ENCODE measurements at places on chromosomes 3 and 15. TPM values are rescaled to one million over a fixed set of nuclear protein-coding genes. Genes with fewer than 3 reads are reported as not detected.

- H3K4me3 ChIP-seq, result no peak overlapping the region
- DNase-seq, result no peak
- no peak overlapping the region for H3K27ac ChIP-seq
- no peaks in the 10 kb centered on the region for H3K36me3 ChIP-seq
Observed at GRCh38 chr3:65714134-65714533, 324.6 kb downstream of the MAGI1 start.

DNA sequence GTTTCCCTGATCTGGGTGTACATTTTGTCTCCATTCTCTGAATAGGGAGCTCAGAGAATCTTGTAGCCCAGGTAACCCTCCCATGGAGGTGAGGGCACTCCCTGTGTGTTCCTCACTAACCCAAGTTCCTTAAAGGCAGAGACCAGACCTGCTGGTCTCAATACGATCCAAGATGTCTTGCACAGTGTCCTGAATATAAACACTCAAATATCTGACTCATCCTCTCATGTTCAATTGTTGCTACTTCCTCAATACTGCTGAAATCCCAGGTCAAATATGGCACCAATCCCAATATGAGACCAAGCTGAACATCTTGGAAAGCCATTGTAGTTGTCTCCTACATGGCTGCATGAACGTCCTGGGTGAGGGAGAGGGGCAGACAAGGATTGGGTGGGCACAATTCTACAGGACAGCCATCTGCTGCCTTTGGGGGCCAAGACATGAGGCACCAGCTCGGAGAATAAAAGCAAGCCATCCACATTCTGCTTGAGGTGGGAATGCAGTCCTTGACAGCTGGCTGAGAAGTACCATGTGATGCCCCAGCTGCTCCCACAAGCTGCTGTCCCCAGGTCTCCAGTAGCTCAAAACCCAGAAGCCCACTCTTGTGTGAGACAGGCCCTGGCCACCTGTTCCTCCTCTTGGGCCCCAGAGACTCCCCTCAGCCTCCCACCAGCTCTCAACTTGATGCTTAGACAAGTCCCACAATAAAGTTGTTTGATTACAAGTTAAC lies 18.2 kb downstream of the TBC1D2B start:
- H3K27me3 ChIP-seq, result no peaks in the 10 kb centered on the region
- no peak overlapping the region for H3K27ac ChIP-seq
- H3K36me3 ChIP-seq, result no peaks in the 10 kb centered on the region
- H3K4me3 ChIP-seq, result no peak overlapping the region
- DNase-seq, result no peak

Gene ACKR4
- total RNA-seq, result not detected

Gene GOLGA8S
- not detected for total RNA-seq

DNA sequence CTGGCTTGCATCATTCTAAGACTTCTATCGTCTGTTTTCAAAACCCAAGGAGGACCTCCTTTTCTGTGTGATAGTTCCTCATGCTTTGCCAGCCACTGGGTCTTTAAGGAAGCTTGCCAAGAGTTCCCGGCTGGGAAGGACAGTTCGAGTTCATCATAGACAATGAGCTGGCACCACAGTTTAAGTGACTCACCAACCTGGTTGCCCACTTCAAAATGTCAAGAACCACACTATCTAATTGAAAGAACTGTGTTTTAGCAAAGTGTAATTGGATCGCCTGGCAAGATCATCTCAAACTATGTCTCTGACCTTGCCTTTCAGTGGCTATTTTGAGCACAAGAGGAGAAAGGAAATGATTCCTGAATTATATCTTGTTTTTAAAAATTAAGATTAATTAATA lies 27.9 kb downstream of the SOX2 start:
- H3K4me3 ChIP-seq, result no peak overlapping the region
- no peaks in the 10 kb centered on the region for H3K36me3 ChIP-seq
- no peaks in the 10 kb centered on the region for H3K27me3 ChIP-seq
- DNase-seq, result no peak
- no peak overlapping the region for H3K27ac ChIP-seq
- H3K4me1 ChIP-seq, result peaks cover 9% of the 10 kb centered on the region

DNA sequence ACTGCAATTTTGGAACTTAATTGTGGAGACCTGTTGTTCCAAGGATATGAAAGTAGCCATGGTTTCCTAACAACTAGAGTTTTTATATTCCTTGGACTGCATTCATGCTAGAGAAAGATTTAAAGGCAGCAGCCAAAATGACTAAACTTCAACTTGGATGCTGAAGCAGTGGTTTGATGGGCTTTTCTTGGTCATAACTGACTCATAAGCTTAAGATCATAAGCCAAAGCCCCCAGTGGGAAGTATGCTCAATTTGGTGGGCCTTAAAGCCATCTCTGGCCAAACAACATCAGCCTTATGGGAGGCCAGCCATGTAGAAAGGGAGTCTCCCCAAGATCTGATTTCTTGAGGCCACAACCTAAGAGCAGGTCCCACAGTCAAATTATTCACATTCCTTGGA lies 80.2 kb downstream of the ZNF280D start:
- H3K27ac ChIP-seq, result no peak overlapping the region
- no peaks in the 10 kb centered on the region for H3K36me3 ChIP-seq
- DNase-seq, result no peak
- H3K27me3 ChIP-seq, result no peaks in the 10 kb centered on the region
- H3K4me1 ChIP-seq, result no peaks in the 10 kb centered on the region
- H3K4me3 ChIP-seq, result no peak overlapping the region

DNA sequence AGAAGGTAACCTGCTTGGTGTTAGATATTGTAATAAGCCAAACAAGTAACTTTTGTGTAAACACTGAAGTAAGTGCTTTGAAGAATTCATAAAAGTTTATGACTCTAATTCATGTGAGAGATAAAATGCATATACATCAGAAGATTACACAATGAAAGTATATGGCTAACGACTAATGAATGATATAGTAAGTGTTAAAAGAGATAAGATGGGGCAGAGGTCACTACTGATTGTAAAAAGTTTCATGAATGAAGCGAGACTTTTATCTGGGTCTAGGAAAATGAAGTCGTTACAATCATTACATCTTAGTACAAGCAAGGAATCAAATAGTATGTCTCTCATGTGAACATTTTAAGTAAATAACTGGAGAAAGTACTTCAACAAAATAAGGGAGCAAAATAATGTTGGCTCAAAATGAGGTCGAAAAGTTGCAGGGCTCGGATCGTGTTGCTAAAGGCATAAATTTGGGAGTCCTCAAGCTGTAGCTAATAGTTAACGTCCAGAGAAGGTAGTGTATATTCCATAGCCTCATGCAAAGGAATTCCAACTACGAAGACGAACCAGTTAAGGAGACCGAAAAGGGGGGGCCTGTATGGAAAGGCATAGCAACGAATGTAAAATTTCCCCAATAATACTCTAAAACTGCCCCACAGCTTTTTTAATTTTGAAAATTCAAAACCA lies 984 bp upstream of the DUT start:
- peak overlapping the region; percentile 98 for H3K27ac ChIP-seq
- no peaks in the 10 kb centered on the region for H3K27me3 ChIP-seq
- H3K4me1 ChIP-seq, result peaks cover 11% of the 10 kb centered on the region

GRCh38 chr3:55576621-55577388 lies 89.7 kb upstream of the WNT5A start:
- no peaks in the 10 kb centered on the region for H3K4me1 ChIP-seq
- no peak overlapping the region for H3K27ac ChIP-seq
- no peak overlapping the region for H3K4me3 ChIP-seq
- DNase-seq, result no peak

Gene GP9
- not detected for total RNA-seq

DNA sequence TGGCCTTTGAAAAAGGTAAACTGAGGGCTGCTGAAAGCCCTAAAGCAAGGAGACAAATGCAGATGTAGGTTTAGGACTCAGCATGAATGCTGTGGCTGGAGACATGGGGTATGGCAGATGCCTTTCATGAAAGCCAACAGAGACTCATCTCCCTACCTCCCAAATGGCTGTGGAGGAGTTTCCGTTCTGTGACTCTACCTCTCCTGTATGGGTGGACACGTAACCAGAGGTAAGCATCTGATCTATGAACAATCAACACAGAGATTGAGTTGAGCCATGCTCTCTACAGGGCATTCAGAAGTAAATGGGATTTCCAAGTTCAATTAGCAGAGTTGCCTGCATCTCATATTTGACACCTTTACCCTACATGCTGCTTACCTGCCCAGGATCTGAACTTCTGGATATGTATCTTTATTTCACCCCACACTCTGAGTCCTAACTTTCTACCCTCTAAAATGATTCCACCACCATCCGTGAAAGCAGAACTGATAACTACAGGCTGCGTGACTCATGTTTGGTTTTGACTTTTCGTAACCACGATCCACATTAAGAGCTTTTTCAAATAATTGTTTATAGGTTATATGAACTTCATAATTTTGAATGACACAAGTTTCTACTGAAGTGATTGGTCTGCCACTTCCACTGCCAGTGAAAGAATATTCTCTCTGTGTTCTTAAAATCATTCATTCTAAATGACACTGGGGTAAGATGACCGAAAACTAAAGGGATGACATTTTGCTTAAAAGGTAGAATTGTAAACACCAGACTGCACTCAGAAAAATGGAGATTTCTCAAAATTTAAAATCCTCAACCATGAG lies 1058.7 kb downstream of the FHIT start:
- H3K27me3 ChIP-seq, result no peaks in the 10 kb centered on the region
- H3K27ac ChIP-seq, result no peak overlapping the region
- H3K36me3 ChIP-seq, result no peaks in the 10 kb centered on the region

Gene ANKRD34C
- not detected for total RNA-seq

- H3K36me3 ChIP-seq, result no peaks in the 10 kb centered on the region
- H3K4me3 ChIP-seq, result no peak overlapping the region
- H3K27ac ChIP-seq, result no peak overlapping the region
- H3K27me3 ChIP-seq, result no peaks in the 10 kb centered on the region
Observed at GRCh38 chr3:187875863-187876262, 130.6 kb upstream of the BCL6 start.

- H3K27ac ChIP-seq, result no peak overlapping the region
- DNase-seq, result no peak
- no peaks in the 10 kb centered on the region for H3K4me1 ChIP-seq
- H3K4me3 ChIP-seq, result no peak overlapping the region
Observed at GRCh38 chr3:47910233-47910632, 106.0 kb downstream of the MAP4 start.

Gene GOLGA8G
- not detected for total RNA-seq

GRCh38 chr3:129857899-129858298 lies 35.6 kb downstream of the TMCC1 start:
- H3K4me1 ChIP-seq, result peaks cover 13% of the 10 kb centered on the region
- no peak overlapping the region for H3K4me3 ChIP-seq
- no peak overlapping the region for H3K27ac ChIP-seq
- DNase-seq, result no peak

DNA sequence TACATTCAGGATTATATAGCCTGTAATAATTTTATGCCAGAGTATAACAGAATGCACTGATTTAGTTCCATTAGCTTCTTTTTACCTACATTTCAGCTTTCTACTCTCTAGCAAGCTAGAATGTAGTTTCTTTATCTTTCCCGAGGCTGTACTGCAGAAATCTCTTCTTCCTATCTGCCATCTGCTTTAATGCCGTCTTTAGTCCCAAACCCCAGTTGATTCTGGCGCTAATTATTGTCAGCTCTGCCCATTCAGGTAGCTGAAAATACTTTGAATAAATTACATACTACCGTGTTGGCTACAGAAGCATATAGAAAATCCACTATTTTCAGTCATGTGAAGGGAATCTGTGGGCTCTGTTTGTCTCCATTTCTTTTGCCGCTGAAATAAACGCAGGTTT lies 706.7 kb downstream of the NTRK3 start:
- no peak overlapping the region for H3K4me3 ChIP-seq
- H3K36me3 ChIP-seq, result no peaks in the 10 kb centered on the region
- no peak overlapping the region for H3K27ac ChIP-seq
- DNase-seq, result no peak
- no peaks in the 10 kb centered on the region for H3K27me3 ChIP-seq
- H3K4me1 ChIP-seq, result no peaks in the 10 kb centered on the region

GRCh38 chr15:99326235-99326634 lies 75.0 kb downstream of the LRRC28 start:
- DNase-seq, result no peak
- H3K27ac ChIP-seq, result no peak overlapping the region
- H3K27me3 ChIP-seq, result no peaks in the 10 kb centered on the region
- no peaks in the 10 kb centered on the region for H3K36me3 ChIP-seq
- no peak overlapping the region for H3K4me3 ChIP-seq
- no peaks in the 10 kb centered on the region for H3K4me1 ChIP-seq

Gene EBLN2
- 3.8 TPM for total RNA-seq

DNA sequence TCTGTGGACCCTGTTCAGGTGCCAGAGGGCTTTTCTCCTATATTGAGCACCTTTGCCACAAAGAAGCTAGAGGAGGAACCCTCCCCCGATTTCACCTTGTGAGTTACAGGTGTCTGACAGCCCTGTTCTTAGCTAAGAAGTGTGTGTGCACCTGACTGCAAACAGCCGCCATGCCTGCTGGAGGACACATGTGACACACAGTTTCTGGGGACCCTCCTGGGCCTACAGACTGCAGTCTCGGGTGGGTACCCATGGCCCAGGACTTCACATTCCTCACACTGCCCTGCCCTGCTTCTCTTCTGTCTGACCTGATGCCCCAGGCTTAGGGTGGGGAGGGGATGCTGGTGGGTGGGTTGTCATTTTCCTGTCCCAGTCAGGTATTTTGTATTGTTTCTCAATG lies 140.6 kb downstream of the CACNA1D start:
- no peak overlapping the region for H3K27ac ChIP-seq
- H3K4me3 ChIP-seq, result no peak overlapping the region
- H3K4me1 ChIP-seq, result no peaks in the 10 kb centered on the region
- no peak for DNase-seq
- H3K27me3 ChIP-seq, result no peaks in the 10 kb centered on the region
- H3K36me3 ChIP-seq, result no peaks in the 10 kb centered on the region

Gene CFAP91
- 0.68 TPM for total RNA-seq

Gene LRRIQ4
- total RNA-seq, result 0.15 TPM

GRCh38 chr3:195758721-195759353 lies 38.1 kb downstream of the MUC20 start:
- no peak overlapping the region for H3K4me3 ChIP-seq
- H3K36me3 ChIP-seq, result no peaks in the 10 kb centered on the region
- peaks cover 62% of the 10 kb centered on the region for H3K27me3 ChIP-seq
- H3K4me1 ChIP-seq, result no peaks in the 10 kb centered on the region
- H3K27ac ChIP-seq, result no peak overlapping the region

Gene EHHADH
- total RNA-seq, result 3.9 TPM

Gene RASL12
- 0.69 TPM for total RNA-seq

Gene CEMIP
- not detected for total RNA-seq

GRCh38 chr3:27080258-27080525 lies 289.0 kb downstream of the NEK10 start:
- no peak for DNase-seq
- no peaks in the 10 kb centered on the region for H3K27me3 ChIP-seq
- peaks cover 11% of the 10 kb centered on the region for H3K4me1 ChIP-seq
- no peaks in the 10 kb centered on the region for H3K36me3 ChIP-seq
- no peak overlapping the region for H3K4me3 ChIP-seq
- H3K27ac ChIP-seq, result no peak overlapping the region

GRCh38 chr3:110311541-110311940 lies 760.1 kb upstream of the NECTIN3 start:
- H3K4me3 ChIP-seq, result no peak overlapping the region
- H3K36me3 ChIP-seq, result no peaks in the 10 kb centered on the region
- H3K27ac ChIP-seq, result no peak overlapping the region
- no peaks in the 10 kb centered on the region for H3K27me3 ChIP-seq

Measured in A673 (cell line).